Upper lobe of left lung (tissue), 6 donors: ENCODE measurements at places on chromosomes 7 and 10. TPM values are rescaled to one million over a fixed set of nuclear protein-coding genes. Genes with fewer than 3 reads are reported as not detected.

- H3K27me3 ChIP-seq, result no peaks in the 10 kb centered on the region
- peaks cover 12% of the 10 kb centered on the region for H3K4me1 ChIP-seq
- no peak for DNase-seq
- H3K4me3 ChIP-seq, result no peak overlapping the region
- peak overlapping the region; percentile 40 for H3K27ac ChIP-seq
Observed at GRCh38 chr10:79299397-79300241, 47.6 kb upstream of the PPIF start.

GRCh38 chr7:50346545-50347497 is 42.3 kb downstream of the IKZF1 start:
- DNase-seq, result no peak
- peaks cover 5% of the 10 kb centered on the region for H3K4me1 ChIP-seq

DNA sequence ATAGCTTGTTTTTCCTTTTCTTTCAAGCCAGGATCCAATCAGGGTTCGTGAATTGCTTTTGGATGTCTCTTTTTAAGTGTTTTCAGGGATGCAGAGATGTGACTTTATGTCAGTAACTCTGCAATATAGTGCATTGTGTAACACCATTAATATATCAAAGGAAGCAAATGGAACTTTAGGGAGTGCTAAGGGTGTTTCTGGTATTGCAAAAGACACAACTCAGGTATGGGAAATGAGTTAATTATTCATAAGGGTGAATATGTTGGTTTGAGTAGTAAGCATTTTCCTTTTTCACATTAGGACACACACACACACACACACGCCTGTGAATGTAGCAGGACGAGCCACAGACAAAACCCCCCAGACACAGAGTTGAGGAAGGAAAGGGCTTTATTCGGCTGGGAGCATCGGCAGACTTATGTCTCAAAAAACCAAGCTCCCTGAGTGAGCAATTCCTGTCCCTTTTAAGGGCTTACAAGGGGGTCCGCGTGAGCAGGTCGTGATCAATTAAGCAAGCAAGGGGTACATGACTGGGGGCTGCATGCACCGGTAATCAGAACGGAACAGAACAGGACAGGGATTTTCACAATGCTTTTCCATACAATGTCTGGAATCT is 31.8 kb upstream of the GSDME start:
- H3K27me3 ChIP-seq, result no peaks in the 10 kb centered on the region
- no peak overlapping the region for H3K27ac ChIP-seq
- DNase-seq, result no peak

NPTX2 gene
- total RNA-seq, result 1.3 TPM

GRCh38 chr7:127632276-127632910 is 14.5 kb upstream of the PAX4 start:
- no peak overlapping the region for H3K27ac ChIP-seq
- H3K4me3 ChIP-seq, result no peak overlapping the region
- H3K4me1 ChIP-seq, result no peaks in the 10 kb centered on the region
- no peaks in the 10 kb centered on the region for H3K27me3 ChIP-seq
- no peaks in the 10 kb centered on the region for H3K36me3 ChIP-seq
